A172 (cell line): ENCODE measurements at places on chromosomes 13 and 19. TPM values are rescaled to one million over a fixed set of nuclear protein-coding genes. Genes with fewer than 3 reads are reported as not detected.

TNFSF9 gene
- not detected in 2 replicates for total RNA-seq

METTL21C gene
- not detected in 2 replicates for total RNA-seq

SIGLEC10 gene
- not detected in 2 replicates for total RNA-seq

DZIP1 gene
- total RNA-seq, result 23.0 and 35.0 TPM in 2 replicates

C19orf33 gene
- total RNA-seq, result 220 and 316 TPM in 2 replicates

DNA sequence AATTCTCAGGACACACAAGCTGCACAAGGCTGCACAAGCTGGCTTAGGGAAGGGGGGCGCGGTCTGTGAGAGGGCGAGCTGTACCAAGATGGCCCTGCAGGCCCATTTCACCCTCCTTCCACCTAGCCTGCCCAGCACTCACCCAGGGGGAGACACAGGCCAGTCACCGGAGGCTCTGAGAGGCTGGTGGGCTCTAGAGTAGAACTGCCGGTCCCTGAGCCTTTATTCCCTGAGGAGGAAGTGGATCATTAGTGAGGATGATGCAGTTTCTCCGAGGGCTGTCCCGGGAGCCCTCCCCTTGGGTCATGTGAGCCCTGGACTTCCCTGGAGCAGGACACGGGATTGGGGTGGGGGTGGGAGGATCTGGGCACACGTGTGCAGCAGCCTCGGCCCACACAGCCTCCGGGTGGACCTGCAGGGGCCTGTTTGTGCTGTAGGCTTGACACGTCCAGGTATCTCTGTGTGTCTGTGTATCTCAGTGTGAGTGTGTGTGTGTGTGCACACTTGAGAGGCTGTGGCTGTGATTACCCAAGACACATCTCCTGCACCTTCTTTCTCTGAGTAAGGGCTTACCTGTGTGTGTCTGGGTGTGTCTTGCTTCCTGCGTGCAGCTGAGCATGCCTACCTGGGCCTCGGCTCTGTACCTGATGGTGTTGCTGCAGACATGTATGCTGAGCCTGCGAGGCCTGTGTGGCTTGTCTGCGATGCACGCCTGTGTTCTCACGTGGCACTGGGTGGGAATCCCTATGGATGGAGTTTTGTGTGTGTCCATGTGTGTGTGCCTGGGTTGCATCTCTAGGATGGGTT lies at the start of gene ACP5:
TSS of gene ACP5 (minus strand) at position 195 of the 807 bp plus-strand sequence. CDS start 328 bp downstream, outside the sequence.
- peak; percentile 32 for DNase-seq

- DNase-seq, result no peak
These were observed 17.0 kb upstream of the ZNF460 start for GRCh38 chr19:57263244-57263741.

- no peak for DNase-seq
These were observed 542.8 kb upstream of the PCDH9 start for GRCh38 chr13:67772807-67773453.

- no peak for DNase-seq
These were observed 174.6 kb downstream of the SUCLA2 start for GRCh38 chr13:47826471-47826870.

GRCh38 chr19:5396096-5396939 lies 55.7 kb upstream of the PTPRS start:
- DNase-seq, result no peak

GRCh38 chr13:103961784-103962183 lies 895.6 kb upstream of the SLC10A2 start:
- no peak for DNase-seq

GRCh38 chr19:52198678-52199077 lies 8.8 kb downstream of the PPP2R1A start:
- DNase-seq, result no peak

DNA sequence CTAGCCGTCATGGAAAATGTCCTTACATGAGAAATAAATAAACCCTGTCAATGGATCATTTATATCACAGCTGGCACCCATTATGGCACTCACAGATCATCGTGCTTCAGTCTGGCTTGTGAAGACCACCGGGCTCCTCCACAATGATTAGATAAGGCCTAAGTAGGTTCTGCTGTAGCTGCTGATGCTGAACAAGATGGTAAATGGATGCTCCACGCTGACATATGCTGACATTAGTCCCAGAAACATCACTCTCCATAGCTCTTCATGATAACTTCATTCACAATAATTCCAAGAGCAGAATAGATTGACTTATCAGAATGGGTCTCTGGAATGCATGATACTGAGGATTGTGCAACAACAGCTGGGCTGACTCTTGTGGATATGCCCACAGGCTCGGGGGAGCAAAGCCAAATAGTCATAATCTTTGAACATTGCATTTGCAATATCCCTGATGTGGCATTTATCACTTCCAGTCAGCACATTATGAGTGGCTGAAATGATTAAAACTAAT lies 63.8 kb upstream of the RXFP2 start:
- no peak for DNase-seq

- DNase-seq, result no peak
These were observed 2.0 kb upstream of the ZNF784 start for GRCh38 chr19:55626350-55626749.

DNA sequence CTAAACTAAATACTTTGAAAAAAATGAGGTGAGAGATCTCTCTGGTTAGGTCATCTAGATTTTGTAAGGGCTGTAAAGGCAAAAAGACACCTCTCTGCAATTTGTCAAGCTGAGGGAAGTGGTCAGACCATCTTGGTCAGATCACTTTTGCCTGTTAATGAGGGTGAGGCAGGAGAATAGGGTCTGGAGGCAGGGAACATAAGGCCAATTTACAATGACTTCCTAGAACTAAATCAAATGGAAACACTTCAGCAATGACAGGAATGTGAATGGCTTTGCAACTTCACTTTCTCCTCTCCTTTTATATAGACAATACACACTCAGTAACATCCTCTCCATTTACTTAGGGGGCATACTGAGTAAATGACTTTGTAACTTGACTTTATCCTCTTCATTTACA lies 1653.4 kb downstream of the SLITRK5 start:
- no peak for DNase-seq

GRCh38 chr19:38527466-38528136 lies 90.2 kb downstream of the MAP4K1 start:
- DNase-seq, result no peak

DNA sequence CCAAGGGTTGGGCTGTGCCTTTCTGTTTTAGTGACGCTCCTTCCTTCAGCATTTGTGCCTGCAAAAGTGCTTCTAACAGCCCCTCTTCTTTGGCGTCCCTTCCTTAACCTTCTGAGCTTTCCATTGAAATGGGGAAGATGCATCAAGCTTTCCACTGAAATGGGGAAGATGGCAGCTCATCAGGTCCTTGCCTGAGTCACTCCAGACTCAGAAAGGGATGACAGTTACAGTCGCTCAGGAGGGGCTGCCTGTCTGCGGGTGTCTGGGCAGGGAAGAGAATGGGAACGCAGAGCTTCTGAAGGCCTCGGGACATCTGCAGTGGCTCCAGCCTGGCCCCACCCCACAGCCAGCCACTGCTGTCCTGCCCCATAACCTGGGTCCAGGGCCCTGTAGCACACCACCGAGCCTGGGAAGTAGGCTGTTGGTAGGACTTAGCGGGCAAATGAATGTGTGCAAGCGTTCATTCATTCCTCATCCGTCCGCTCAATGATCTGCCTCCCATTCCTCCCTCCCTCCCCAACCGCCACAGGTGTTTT lies 9.8 kb downstream of the AP1M1 start:
- DNase-seq, result no peak
